ENCODE measurements at places on chromosomes 3 and 15.

- H3K27me3 ChIP-seq, result no peaks in the 10 kb centered on the region
- peaks cover 67% of the 10 kb centered on the region for H3K36me3 ChIP-seq
- H3K4me1 ChIP-seq, result peaks cover 12% of the 10 kb centered on the region
- no peak overlapping the region for H3K27ac ChIP-seq
Measured at GRCh38 chr3:63998852-63999754, 24.2 kb downstream of the PSMD6 start.

DNA sequence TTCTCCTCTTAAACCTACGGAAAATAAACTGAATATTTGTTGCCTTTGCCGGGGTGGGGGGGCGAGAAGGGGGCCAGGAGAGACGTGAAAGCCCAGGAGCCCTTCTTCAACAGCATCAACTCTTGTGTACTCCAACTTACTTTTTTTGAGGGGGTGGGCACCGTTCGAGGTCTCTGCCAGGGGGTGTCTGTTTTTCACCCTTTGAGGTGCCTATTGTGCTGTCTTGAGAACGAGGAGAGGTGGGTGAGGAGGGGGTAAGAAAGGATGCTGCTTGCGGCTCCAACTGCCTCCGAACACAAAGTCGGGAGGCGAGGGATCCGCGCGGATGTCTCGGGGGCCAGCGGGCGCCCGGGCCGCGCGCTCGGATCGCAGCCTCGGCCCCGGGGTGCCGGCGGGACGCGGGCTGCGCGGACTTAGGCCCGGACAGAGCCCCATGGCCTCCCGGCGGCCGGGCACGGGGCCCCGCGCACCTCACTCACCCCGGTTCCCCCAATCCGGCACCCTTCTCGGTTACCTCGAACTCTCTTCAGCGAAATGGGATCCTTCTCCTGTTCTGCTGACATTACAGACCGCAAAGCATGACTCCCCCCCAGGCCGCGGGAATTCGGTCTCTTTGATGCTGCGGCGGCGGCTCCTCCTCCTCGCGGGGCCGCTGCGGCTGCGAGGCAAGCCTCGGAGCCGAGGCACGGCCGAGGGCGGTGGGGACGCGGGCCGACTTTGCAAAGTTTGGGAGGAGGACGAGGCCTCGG lies 650 bp downstream of the PYGO1 start:
- H3K4me1 ChIP-seq, result peaks cover 5% of the 10 kb centered on the region
- H3K4me3 ChIP-seq, result peak overlapping the region; percentile 80
- H3K36me3 ChIP-seq, result no peaks in the 10 kb centered on the region
- H3K27ac ChIP-seq, result peak overlapping the region; percentile 64
- peak; percentile 57 for DNase-seq

DNA sequence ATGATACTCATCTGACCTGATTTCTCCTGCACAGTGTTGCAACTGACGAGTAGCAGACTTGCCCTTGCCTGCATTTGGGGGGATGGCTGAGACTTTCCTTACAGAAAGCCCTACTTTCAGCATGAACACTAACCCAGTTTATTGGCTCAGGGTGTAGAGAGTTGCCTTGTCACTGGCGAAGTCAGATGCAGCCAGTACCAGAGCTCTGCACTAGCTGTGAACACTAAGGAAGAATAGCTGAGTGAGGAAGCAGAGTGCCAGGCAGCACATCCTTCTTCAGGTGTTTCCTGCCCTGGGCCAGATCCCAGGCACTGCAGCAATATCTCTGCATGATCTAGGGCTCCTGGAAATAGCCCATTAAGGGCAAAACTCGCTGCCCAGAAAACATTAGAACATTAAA lies 154.0 kb upstream of the SYNPR start:
- no peaks in the 10 kb centered on the region for H3K27me3 ChIP-seq
- H3K4me3 ChIP-seq, result no peak overlapping the region
- no peak for DNase-seq
- no peaks in the 10 kb centered on the region for H3K36me3 ChIP-seq
- no peaks in the 10 kb centered on the region for H3K4me1 ChIP-seq

DNA sequence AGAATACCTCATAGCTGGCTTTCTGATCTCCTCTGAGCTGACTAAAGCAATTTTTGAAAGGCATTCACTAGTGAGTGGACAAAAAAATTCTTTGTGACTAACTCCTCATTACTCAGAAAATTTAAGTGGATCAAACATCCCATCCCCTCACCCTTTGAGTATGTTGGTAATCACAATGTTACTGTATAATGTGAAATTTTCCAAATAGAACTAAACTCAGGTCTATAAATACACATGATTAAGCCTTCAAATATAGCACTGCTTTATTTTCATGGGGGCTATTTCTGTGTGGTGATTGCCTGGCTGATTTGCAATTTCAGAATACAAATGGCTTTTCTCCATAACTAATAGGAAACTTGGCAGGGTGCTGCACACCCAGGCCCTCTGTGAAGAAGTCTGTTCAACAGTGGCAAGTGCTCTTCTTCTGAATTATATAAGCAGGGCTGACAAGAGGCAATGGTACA lies 45.9 kb upstream of the ACTC1 start:
- peak; percentile 10 for DNase-seq
- peaks cover 19% of the 10 kb centered on the region for H3K4me1 ChIP-seq
- H3K36me3 ChIP-seq, result no peaks in the 10 kb centered on the region

DNA sequence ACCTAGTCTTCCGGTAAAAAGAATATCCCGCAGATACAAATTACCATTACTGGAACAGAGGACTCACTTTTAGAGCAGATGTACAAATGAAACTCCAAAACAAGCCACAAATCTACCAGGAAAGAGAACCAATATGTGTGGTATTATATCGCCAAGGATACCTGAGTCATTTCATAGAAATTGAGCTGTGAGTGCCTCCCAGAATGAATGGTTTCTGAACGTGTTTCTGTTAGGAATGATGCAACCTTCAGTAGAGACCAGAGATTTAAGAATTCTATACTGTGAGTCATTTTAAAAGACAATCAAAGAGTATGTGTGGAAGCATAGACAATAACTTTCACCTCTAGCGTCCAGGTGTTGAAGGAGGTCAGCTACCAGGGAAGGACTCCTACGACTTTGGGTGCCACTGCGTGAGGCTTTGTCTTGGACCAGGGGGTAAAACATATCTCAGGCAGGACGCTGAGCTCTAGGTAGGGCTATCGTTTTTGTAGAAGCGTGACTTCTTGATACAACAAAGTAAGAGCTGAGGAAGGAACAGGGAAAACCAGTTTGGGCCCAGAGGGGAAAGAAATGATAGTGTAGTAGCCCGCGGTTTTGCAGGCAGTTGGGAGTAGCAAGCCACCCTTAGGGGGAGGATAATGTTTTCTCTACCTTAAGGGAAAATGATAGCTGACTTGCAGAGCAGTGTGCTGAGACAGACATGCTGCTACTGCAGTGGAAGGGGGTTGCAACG lies 210.4 kb downstream of the TP63 start:
- no peaks in the 10 kb centered on the region for H3K36me3 ChIP-seq
- H3K27ac ChIP-seq, result no peak overlapping the region
- no peaks in the 10 kb centered on the region for H3K27me3 ChIP-seq
- no peak overlapping the region for H3K4me3 ChIP-seq
- no peaks in the 10 kb centered on the region for H3K4me1 ChIP-seq

DNA sequence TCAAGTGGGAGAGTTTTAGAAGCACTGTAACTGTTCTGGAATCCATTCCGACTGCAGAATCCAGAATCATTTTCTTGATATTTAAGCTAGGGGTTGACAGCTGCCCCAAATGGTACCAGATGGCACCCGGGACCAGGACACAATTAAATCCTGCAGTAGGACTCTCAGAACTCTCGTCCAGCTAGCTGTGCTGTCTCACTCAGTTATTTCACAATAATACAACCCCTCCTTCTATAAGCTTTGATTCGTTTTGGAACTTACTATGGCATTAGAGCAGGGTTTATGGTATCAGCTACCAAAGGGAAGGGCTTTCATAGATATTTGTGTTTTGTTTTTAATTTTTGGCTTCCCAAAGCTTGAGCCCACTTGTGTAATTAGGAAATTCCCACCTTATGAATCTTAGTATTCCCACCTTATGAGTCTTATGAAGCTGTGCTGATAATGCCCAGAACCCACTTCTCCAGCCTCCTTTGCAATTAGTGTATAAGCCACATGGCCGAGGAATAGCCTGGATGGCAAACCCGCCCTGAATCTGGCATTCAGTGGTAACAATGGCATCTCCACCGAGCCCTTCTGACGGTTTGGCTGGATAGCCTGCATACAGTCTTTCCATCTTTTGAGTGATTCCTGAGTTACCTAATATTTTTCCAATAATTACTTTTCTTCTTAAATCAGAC lies 120.1 kb downstream of the UACA start:
- H3K27me3 ChIP-seq, result no peaks in the 10 kb centered on the region
- no peak overlapping the region for H3K27ac ChIP-seq
- H3K36me3 ChIP-seq, result no peaks in the 10 kb centered on the region
- no peak for DNase-seq
- peaks cover 14% of the 10 kb centered on the region for H3K4me1 ChIP-seq

DNA sequence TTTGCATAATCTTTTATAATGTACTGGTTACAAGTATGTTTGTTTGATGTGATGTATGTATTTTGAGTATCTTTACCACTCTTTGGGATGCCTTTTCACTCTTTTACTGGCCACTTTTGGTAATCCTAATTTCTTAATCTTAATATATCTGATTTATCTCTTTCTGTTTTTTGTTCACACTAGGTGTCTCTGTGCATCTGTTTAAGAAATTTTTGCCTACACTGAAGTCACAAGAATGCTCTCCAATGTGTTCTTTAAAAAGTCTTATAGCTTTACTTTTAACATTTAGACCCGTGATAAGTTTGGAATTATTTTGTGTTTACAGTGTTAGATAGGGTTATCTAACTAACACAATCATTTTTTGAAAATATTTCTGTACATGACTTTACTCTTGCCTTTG lies 659.1 kb downstream of the SI start:
- H3K4me3 ChIP-seq, result no peak overlapping the region
- no peak for DNase-seq
- H3K36me3 ChIP-seq, result no peaks in the 10 kb centered on the region
- H3K27ac ChIP-seq, result no peak overlapping the region

DNA sequence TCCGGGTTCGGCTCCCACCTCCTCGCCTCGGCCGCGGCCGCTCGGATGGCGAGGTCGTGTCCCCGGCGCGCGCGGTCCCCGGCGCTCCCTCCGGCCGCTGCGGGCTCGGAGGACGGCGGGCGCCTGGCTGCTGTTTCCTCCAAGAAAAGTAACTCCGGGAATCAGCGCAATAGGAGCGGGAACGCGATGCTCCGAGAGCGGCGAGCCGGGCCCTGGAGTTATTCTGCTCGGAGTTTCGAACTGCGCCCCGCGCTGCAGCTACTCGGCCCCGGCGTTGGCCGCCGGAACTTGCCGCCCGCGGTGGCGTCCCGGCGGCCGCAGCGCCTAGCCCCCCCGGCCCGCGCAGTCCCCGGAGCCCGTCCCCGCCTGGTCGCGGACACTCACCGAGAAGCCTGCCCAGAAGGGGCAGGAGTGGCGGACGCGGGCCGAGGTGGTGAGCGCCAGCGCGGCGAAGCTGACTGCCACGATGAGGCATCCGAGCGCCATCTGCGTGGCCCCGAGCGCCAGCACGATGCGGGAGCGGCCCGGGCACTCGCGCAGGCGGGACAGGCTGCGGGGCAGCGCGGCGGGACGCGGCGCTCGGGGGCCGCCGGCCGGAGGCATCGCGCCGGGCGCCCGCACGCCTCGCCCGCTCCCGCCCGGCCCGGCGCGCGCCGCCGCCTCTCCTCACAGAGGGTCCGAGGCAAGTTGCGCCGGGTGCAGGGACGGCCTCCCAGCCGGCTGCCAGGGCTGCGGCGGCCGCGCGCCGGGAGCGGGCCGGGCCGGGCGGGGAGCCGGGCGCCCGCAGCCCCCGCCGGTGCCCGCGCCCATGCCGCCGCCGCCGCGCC lies 251.9 kb downstream of the TJP1 start:
- peaks cover 10% of the 10 kb centered on the region for H3K4me1 ChIP-seq
- peaks cover 62% of the 10 kb centered on the region for H3K27me3 ChIP-seq
- H3K4me3 ChIP-seq, result peak overlapping the region; percentile 31
- DNase-seq, result no peak
- H3K36me3 ChIP-seq, result no peaks in the 10 kb centered on the region
- no peak overlapping the region for H3K27ac ChIP-seq

GRCh38 chr3:56764184-56764583 lies 37.6 kb downstream of the ARHGEF3 start:
- DNase-seq, result no peak
- H3K36me3 ChIP-seq, result no peaks in the 10 kb centered on the region
- H3K27ac ChIP-seq, result no peak overlapping the region
- H3K4me3 ChIP-seq, result no peak overlapping the region
- no peaks in the 10 kb centered on the region for H3K4me1 ChIP-seq

DNA sequence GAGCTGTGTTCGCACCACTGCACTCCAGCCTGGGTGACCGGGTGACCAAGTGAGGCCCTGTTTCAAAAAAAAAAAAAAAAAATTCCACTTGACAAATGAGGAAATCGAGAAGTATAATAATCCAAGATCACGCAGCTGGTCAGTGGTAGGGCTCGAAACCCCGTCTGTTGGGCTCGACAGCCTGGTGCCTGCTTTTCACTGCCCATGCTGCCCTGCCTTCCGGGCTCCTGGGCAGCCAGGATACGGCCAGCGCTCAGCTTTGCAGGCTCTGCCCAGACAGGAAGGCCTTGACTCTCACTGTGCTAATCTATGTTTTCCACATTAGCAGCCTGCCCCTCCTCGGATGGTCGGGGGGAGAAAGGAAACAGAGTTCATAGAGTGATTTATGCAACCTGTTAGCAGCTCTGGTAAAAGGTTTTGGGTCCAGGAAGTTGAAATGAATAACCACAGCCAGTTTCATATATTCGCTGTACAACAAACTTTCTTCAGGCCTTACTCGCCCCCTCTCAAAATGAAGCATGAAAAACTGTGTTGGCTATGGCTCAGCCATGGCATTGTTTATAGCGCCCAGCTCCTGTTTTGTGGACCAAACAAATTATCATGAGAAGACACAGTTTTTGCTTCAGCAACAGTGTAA lies 108.8 kb downstream of the XXYLT1 start:
- no peak overlapping the region for H3K27ac ChIP-seq
- no peak for DNase-seq
- no peaks in the 10 kb centered on the region for H3K27me3 ChIP-seq
- no peaks in the 10 kb centered on the region for H3K36me3 ChIP-seq
- H3K4me1 ChIP-seq, result peaks cover 16% of the 10 kb centered on the region

GRCh38 chr15:65344914-65345275 lies 32.9 kb downstream of the IGDCC3 start:
- no peaks in the 10 kb centered on the region for H3K36me3 ChIP-seq
- H3K4me1 ChIP-seq, result no peaks in the 10 kb centered on the region
- peaks cover 11% of the 10 kb centered on the region for H3K27me3 ChIP-seq
- no peak for DNase-seq
- no peak overlapping the region for H3K4me3 ChIP-seq

DNA sequence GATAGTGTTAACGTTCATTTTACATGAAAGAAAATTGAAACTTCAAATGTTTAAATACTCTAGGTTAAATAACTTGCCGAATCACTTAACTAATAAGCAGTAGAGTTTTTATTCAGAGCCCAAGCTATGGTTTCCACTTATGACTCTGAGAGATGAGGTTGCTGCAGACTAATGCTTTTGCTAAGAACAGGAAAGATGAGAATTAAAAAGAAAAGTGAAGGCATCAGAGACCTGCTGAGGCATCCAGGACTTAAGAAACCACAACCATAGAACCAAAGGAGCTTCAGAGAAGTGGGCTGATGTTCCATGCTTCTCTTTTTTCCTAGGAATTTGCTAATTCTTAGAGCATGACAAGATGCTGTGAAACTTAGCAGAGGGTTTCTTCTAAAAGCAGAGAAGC lies 9.5 kb downstream of the HMG20A start:
- no peak overlapping the region for H3K27ac ChIP-seq
- no peak for DNase-seq
- no peak overlapping the region for H3K4me3 ChIP-seq
- H3K4me1 ChIP-seq, result 0 out of 2 replicates have a peak, but pooled peaks cover 3% of the 10 kb centered on the region
